ENCODE measurements at places on chromosomes 1 and 21.

DNA sequence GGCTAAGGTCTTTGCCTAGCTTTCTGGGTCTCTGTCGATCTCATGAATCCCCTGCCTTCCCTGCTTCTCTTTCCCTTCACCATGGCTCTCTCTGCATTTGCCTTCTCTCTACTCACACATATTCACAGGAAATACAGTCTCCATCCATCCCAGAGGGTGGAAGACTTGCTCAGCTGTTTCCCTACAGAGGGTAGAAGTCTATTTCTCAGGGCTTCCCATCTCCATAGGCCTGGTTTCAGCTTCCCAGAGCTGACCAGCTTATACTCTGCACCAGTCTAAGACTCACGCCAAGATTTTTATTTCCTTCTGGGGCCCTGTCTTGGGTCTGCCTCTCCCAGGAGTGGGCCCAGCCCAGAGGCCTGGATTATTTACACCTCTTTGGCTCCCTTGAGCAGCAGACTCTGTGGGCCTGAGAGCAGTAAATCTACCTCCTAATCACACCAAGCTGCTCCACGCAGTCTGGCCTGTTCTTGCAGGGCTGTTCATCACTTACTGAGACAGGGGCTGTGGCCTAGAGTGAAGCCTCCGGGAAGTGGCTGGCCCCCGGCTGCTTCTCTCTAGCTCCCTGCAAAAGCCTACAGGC lies 102.5 kb downstream of the PLXNA2 start:
- no peaks in the 10 kb centered on the region for H3K36me3 ChIP-seq
- H3K27ac ChIP-seq, result peak overlapping the region; percentile 61
- H3K4me3 ChIP-seq, result no peak overlapping the region

- no peak for DNase-seq
- no peaks in the 10 kb centered on the region for H3K4me1 ChIP-seq
- H3K4me3 ChIP-seq, result no peak overlapping the region
- no peaks in the 10 kb centered on the region for H3K36me3 ChIP-seq
- no peaks in the 10 kb centered on the region for H3K27me3 ChIP-seq
Measured at GRCh38 chr1:60655679-60656355, 426.5 kb upstream of the NFIA start.

DNA sequence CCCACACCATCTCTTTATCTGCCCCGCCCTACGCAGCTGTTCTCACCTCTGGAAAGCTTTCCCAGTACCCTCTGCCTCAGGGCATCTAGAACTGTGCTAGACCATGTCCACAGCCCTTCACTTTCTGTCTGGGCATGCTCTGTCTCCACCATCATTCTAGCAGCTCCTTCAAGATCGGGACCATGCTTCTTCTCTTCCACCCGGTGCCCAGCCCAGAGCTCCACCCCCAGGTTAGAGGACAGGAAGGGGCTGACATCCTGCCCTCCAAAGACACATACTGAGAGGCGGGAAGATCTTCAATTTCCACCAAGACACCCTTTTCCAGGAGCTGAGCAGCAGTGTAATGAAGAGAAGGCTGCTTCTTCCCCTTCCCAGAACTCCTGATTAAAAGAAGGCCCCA lies 27.7 kb upstream of the MEF2D start:
- H3K27ac ChIP-seq, result no peak overlapping the region
- no peaks in the 10 kb centered on the region for H3K36me3 ChIP-seq
- no peaks in the 10 kb centered on the region for H3K4me1 ChIP-seq
- H3K4me3 ChIP-seq, result no peak overlapping the region
- no peak for DNase-seq

GRCh38 chr1:3908886-3909517 lies 8.9 kb upstream of the C1orf174 start:
- no peak overlapping the region for H3K27ac ChIP-seq
- DNase-seq, result no peak
- peaks cover 5% of the 10 kb centered on the region for H3K4me1 ChIP-seq
- no peaks in the 10 kb centered on the region for H3K27me3 ChIP-seq
- no peaks in the 10 kb centered on the region for H3K36me3 ChIP-seq

- H3K36me3 ChIP-seq, result no peaks in the 10 kb centered on the region
- DNase-seq, result no peak
- no peaks in the 10 kb centered on the region for H3K27me3 ChIP-seq
- H3K4me3 ChIP-seq, result no peak overlapping the region
- H3K27ac ChIP-seq, result no peak overlapping the region
Measured at GRCh38 chr1:160720356-160721085, 8.9 kb upstream of the CD48 start.

- no peaks in the 10 kb centered on the region for H3K36me3 ChIP-seq
- H3K4me1 ChIP-seq, result no peaks in the 10 kb centered on the region
- no peak overlapping the region for H3K27ac ChIP-seq
- no peak overlapping the region for H3K4me3 ChIP-seq
- H3K27me3 ChIP-seq, result no peaks in the 10 kb centered on the region
Measured at GRCh38 chr1:224591326-224591725, 24.8 kb upstream of the CNIH3 start.

DNA sequence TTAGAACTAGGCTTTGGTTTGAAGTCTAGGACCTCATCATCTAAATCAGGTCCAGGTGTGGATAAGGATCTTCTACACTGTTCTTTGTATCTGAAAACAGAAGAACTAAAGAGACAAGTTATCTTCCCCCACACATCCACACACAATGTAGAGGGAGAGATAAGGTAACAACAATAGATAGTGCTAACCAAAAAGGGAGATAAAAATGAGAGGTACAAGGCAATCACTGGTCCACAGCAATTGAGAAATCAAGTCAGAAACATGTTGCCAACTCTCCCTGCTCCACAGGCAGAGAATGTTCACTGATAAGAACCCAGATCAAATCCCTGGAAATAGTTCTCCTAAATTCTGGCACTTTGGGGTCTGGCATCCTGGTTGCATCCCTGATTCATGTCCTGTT lies 75.8 kb upstream of the LHX8 start:
- no peaks in the 10 kb centered on the region for H3K27me3 ChIP-seq
- no peak for DNase-seq
- no peaks in the 10 kb centered on the region for H3K36me3 ChIP-seq
- no peak overlapping the region for H3K27ac ChIP-seq

DNA sequence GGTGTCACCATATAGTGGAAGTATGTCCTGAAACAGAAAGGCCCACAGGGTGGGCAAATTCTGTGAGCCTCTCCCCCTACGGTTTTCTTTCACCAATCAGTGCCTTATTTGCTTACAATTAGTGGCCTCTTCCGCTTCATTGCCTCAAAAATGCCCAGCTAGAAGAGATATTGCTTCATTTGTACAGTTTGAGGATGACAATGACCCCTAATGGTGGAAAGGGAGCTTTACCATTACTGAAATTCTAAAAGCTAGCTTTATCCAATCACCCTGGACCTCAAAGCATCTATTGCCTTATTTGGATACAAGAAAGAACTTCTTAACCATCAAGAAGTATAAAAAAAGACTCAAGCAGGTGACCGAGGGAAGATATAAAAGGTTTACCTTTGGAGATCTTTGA lies 49.6 kb downstream of the LRRC71 start:
- H3K4me1 ChIP-seq, result no peaks in the 10 kb centered on the region
- no peak overlapping the region for H3K27ac ChIP-seq
- H3K4me3 ChIP-seq, result no peak overlapping the region
- no peaks in the 10 kb centered on the region for H3K27me3 ChIP-seq
- H3K36me3 ChIP-seq, result peaks cover 44% of the 10 kb centered on the region

GRCh38 chr1:31748365-31748764 lies 15.8 kb downstream of the ADGRB2 start:
- H3K27me3 ChIP-seq, result no peaks in the 10 kb centered on the region
- H3K4me3 ChIP-seq, result no peak overlapping the region
- no peak overlapping the region for H3K27ac ChIP-seq

DNA sequence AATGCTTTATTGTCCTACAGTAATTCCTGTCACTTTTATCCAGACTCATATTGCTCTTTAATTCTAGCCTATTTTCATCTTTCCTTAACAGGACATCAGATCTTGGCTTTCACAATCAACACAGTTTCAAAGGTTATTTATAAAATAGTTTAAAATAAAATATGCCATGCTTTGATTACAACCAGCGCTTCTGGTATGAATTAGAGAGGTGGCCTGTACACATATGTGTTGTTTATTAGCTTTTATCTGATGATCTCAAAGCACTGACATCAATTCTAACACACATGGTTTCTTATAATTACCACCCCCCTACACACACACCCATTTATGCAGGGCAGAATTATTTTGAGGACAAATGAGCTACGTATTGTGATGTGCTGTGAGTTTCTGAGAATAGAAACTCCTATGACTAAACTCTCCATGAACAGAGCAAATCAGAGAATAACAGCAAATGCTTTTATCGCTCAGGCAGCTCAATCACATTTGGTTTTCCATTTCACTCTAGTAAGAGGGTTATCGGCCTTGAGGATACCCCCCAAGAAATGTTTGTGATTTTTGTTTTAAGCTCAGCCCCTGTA lies 18.0 kb downstream of the CD247 start:
- no peaks in the 10 kb centered on the region for H3K27me3 ChIP-seq
- no peaks in the 10 kb centered on the region for H3K36me3 ChIP-seq
- no peak overlapping the region for H3K27ac ChIP-seq
- no peak overlapping the region for H3K4me3 ChIP-seq
- no peaks in the 10 kb centered on the region for H3K4me1 ChIP-seq

DNA sequence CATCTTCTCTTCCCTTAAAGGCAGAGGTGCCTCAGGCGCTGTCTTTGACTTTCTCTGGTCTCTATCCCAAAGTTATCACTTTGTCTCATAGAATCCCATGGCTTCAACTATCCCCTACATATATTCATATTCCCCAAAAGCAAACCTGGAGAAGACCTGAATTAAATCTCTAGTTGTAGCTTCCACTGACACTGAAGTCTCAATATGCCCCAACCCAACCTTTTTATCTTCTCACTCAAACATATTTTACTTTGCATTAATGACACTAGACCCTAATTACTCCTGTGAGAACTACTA lies 354.5 kb upstream of the DUSP10 start:
- peaks cover 26% of the 10 kb centered on the region for H3K4me1 ChIP-seq
- no peak for DNase-seq
- no peaks in the 10 kb centered on the region for H3K36me3 ChIP-seq
- no peaks in the 10 kb centered on the region for H3K27me3 ChIP-seq

GRCh38 chr1:179230721-179231120 lies 1.2 kb upstream of the ABL2 start:
- peaks cover 23% of the 10 kb centered on the region for H3K4me1 ChIP-seq
- no peak overlapping the region for H3K4me3 ChIP-seq
- H3K36me3 ChIP-seq, result no peaks in the 10 kb centered on the region
- H3K27me3 ChIP-seq, result no peaks in the 10 kb centered on the region
- peak overlapping the region; percentile 91 for H3K27ac ChIP-seq

- no peak overlapping the region for H3K4me3 ChIP-seq
- no peaks in the 10 kb centered on the region for H3K27me3 ChIP-seq
- no peak for DNase-seq
- no peaks in the 10 kb centered on the region for H3K4me1 ChIP-seq
Measured at GRCh38 chr1:45769261-45769932, 18.9 kb upstream of the IPP start.

- H3K36me3 ChIP-seq, result no peaks in the 10 kb centered on the region
- H3K4me1 ChIP-seq, result no peaks in the 10 kb centered on the region
- H3K27me3 ChIP-seq, result no peaks in the 10 kb centered on the region
- no peak overlapping the region for H3K27ac ChIP-seq
Measured at GRCh38 chr1:153432874-153433681, 16.8 kb downstream of the S100A7A start.

GRCh38 chr21:25979845-25980616 lies 190.5 kb downstream of the APP start:
- DNase-seq, result no peak
- H3K4me1 ChIP-seq, result no peaks in the 10 kb centered on the region
- no peaks in the 10 kb centered on the region for H3K36me3 ChIP-seq

DNA sequence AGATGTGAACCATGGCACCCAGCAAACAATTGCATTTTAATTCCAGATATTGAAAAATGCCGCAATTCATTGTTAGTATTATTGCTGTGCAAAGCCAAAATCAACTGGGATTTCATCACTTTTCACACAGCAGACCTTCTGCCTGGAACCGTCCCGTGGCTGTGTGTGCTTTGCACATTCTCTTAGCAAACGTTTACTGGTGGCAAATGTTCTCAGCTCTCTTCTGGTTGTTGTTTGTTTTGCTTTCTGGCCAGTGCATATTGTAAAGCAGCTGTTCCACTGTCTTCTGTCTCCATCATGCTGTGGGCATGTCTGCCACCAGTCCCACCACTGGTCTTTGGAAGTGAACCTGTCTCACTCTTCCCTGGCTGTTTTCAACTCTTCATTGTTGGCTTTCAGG lies 19.8 kb upstream of the TTLL10 start:
- DNase-seq, result no peak
- no peaks in the 10 kb centered on the region for H3K36me3 ChIP-seq
- no peak overlapping the region for H3K27ac ChIP-seq
- peaks cover 21% of the 10 kb centered on the region for H3K4me1 ChIP-seq

DNA sequence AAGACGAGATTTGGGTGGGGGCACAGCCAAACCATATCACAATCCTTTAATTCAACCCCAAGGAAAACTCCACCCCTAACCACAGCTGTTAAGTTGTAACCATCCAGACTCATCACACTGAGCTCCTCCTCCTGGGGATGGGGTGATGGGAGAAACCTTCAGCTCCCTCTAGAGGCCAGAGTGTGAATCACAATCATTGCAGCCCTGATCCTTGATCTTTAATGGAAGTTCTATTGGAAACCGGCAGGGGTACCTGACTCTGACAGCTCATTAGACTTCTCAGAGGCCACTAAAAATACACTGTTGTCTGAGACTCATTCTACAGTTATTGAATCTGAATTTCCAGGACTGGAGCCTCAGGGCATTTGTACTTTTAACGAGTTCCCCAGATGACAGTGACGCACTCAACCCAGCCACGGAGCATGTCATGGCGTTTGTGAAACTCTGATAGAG lies 127.2 kb downstream of the IGSF21 start:
- no peaks in the 10 kb centered on the region for H3K36me3 ChIP-seq
- H3K27me3 ChIP-seq, result no peaks in the 10 kb centered on the region
- H3K4me1 ChIP-seq, result no peaks in the 10 kb centered on the region
- no peak overlapping the region for H3K4me3 ChIP-seq
- no peak for DNase-seq
- H3K27ac ChIP-seq, result no peak overlapping the region

- no peaks in the 10 kb centered on the region for H3K27me3 ChIP-seq
- H3K36me3 ChIP-seq, result peaks cover 34% of the 10 kb centered on the region
- peak overlapping the region; percentile 89 for H3K27ac ChIP-seq
- H3K4me1 ChIP-seq, result peaks cover 47% of the 10 kb centered on the region
- no peak for DNase-seq
Measured at GRCh38 chr1:37858931-37859506, 373 bp downstream of the MTF1 start.
